Keratinocyte (primary cell): ENCODE measurements at places on chromosomes 11 and 22.

- no peak for DNase-seq
- H3K27me3 ChIP-seq, result no peaks in the 10 kb centered on the region
- H3K27ac ChIP-seq, result no peak overlapping the region
- peaks cover 4% of the 10 kb centered on the region for H3K4me1 ChIP-seq
- H3K36me3 ChIP-seq, result peaks cover 7% of the 10 kb centered on the region
These were observed 42.6 kb downstream of the USP47 start for GRCh38 chr11:11884351-11884750.

DNA sequence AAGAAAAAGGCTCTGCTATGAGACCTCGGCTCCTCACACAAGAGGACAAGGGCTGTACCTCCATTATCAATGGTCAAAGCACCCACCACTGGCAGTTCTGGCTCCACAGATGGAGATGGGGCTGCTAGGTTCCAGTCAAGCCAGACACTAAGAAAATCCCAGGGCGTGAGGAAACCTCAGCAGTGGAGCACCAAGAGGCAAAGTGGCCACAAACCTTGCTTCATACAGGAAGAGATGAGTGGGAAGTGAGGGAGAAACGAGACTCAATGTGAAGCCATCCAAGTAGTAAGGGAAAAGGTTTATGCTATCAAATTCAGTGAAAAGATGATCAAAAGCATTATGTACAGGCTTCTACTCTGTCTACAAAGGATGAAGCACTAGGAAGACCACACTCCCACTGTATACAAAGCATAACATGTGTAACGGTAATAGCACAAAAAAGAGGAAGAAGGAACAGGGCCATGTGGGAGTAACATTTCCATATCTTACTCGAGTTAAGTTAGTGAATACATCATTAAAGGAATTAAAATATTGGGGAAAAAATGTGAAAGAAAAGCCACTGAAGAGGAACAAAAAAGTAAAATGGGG is 27.0 kb downstream of the POLDIP3 start:
- H3K4me3 ChIP-seq, result no peak overlapping the region
- no peak overlapping the region for H3K27ac ChIP-seq
- no peaks in the 10 kb centered on the region for H3K4me1 ChIP-seq
- peaks cover 41% of the 10 kb centered on the region for H3K36me3 ChIP-seq

- H3K36me3 ChIP-seq, result no peaks in the 10 kb centered on the region
- DNase-seq, result no peak
- no peak overlapping the region for H3K4me3 ChIP-seq
- H3K27ac ChIP-seq, result no peak overlapping the region
- H3K27me3 ChIP-seq, result no peaks in the 10 kb centered on the region
These were observed 89.4 kb upstream of the DRD2 start for GRCh38 chr11:113564527-113565130.

DNA sequence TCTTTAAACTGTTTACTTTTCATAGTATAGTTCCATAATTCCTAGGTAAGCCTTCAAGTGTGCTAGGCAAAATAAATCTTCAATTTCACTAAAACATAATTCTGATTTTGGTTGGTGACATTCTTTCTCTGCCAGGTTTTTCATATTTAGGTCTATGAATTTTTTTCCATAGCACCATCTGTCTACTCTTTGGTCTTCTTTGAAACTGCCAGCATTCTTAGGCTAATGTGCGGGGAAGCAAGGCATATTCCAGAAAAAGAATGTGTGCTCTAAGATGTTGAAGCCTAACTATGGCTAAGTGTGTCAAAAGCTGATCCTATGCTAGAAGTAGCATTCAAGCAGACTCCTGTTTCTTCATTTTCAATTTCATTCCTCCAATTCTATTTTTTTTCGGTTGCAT is 213.9 kb upstream of the C11orf87 start:
- H3K27ac ChIP-seq, result no peak overlapping the region
- no peak for DNase-seq
- H3K27me3 ChIP-seq, result no peaks in the 10 kb centered on the region
- no peaks in the 10 kb centered on the region for H3K4me1 ChIP-seq
- H3K4me3 ChIP-seq, result no peak overlapping the region

GRCh38 chr11:46380340-46381047 is 975 bp upstream of the MDK start:
- no peak overlapping the region for H3K27ac ChIP-seq
- peaks cover 10% of the 10 kb centered on the region for H3K27me3 ChIP-seq
- no peak for DNase-seq
- peaks cover 7% of the 10 kb centered on the region for H3K4me1 ChIP-seq
- peak overlapping the region; percentile 48 for H3K4me3 ChIP-seq

GRCh38 chr11:88357323-88358039 is 19.9 kb upstream of the CTSC start:
- H3K4me3 ChIP-seq, result no peak overlapping the region
- no peak overlapping the region for H3K27ac ChIP-seq
- H3K36me3 ChIP-seq, result no peaks in the 10 kb centered on the region
- no peaks in the 10 kb centered on the region for H3K27me3 ChIP-seq
- DNase-seq, result no peak
- H3K4me1 ChIP-seq, result no peaks in the 10 kb centered on the region

DNA sequence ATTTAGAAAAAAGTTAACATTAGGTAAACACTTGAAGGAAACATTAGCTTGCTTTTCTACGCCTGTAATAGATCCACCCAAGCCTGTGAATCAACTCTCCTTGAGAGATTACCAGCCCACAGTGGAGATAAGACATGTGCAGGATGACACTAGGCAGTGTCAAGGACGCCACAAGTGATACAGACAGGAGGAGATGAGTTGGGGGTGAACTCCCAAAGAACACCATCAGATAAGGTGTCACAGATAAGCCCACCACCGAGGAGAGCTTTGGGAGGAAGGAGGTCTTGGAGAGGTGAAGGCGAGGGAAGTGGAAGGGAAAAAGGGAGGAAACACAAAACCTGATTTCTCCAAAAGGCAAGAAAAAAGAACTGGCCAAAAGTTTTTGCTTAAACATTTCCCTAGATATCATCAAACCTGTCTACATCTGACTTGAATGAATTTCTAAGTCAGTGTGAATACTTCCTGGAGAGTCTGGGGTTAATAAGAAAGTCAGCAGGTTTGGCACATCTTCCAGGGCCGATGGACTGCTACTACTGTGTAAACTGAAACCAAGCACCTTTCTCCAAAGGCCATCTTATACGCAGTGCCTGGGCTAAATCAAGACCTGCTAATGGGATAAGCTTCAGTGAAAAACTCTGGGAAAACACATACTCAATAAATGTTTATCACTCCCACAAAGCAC is 15.5 kb downstream of the CLTCL1 start:
- no peak for DNase-seq
- H3K4me3 ChIP-seq, result no peak overlapping the region
- H3K36me3 ChIP-seq, result peaks cover 10% of the 10 kb centered on the region
- no peak overlapping the region for H3K27ac ChIP-seq

DNA sequence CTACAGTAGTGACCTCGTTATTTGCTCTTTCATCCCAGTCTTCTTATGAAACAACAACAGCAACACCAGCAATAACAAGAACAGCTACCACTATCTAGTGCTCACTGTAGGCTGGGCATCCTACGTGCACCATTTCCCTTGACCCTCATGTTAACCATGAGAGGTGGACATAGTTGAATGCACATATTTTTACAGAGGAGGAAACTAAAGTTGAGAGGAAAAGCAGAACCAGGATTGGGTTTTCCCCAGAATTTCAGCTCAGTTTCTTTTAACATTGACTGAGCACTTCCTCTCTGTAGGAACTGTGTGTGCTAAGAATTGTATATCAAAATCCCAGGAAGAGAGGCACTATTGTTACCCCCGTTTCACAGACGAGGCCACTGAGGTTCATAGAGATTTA is 39.4 kb upstream of the TSPAN18 start:
- no peak for DNase-seq
- H3K27ac ChIP-seq, result no peak overlapping the region
- H3K36me3 ChIP-seq, result no peaks in the 10 kb centered on the region
- H3K4me1 ChIP-seq, result no peaks in the 10 kb centered on the region
- H3K4me3 ChIP-seq, result no peak overlapping the region

- H3K4me3 ChIP-seq, result no peak overlapping the region
- no peaks in the 10 kb centered on the region for H3K4me1 ChIP-seq
- H3K36me3 ChIP-seq, result no peaks in the 10 kb centered on the region
- no peaks in the 10 kb centered on the region for H3K27me3 ChIP-seq
These were observed 220.9 kb downstream of the PGR start for GRCh38 chr11:100908746-100909145.

- no peaks in the 10 kb centered on the region for H3K36me3 ChIP-seq
- H3K4me1 ChIP-seq, result peaks cover 13% of the 10 kb centered on the region
- H3K4me3 ChIP-seq, result no peak overlapping the region
- H3K27ac ChIP-seq, result no peak overlapping the region
- DNase-seq, result no peak
These were observed 6.8 kb upstream of the P2RY6 start for GRCh38 chr11:73265278-73265810.

DNA sequence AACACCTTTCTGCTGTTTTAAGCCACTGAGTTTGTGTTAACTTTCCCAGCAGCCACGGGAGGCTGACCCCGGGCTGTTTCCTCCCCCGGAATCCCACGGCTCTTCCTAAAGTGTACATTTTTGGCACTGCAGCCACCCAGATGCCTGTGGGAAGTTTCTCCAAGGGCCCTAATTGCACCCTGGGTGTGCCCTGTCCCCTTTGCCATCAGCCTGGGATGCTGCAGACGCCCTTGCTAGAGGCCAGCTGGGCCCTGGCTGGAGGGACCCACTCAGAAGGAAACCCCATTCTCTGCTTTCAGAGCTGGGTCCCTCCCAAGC is 883.3 kb downstream of the BRD1 start:
- no peak overlapping the region for H3K4me3 ChIP-seq
- H3K27me3 ChIP-seq, result no peaks in the 10 kb centered on the region
- H3K36me3 ChIP-seq, result no peaks in the 10 kb centered on the region
- H3K4me1 ChIP-seq, result no peaks in the 10 kb centered on the region
- no peak overlapping the region for H3K27ac ChIP-seq

DNA sequence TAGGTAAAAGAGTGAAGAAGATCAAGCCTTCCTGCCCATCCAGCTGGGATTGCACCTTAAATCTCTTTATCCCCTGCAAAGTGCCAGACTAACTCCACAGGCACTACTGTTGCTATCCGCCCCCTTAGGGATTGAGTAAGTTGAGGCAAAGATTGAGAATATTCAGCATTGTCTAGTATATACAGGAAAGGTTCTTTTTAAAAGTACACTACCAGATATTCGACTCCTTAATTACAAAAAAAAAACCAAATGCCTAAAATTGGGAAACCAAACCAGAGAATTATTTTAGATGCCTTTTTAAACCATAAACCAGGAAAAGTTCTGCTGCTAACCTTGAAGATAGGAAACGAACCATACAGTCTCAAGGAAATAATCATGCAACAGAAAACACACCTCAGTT is 11.5 kb downstream of the SERPIND1 start:
- H3K36me3 ChIP-seq, result peaks cover 17% of the 10 kb centered on the region
- no peaks in the 10 kb centered on the region for H3K4me1 ChIP-seq
- H3K4me3 ChIP-seq, result no peak overlapping the region
- no peak overlapping the region for H3K27ac ChIP-seq

- no peaks in the 10 kb centered on the region for H3K27me3 ChIP-seq
- no peak for DNase-seq
- no peak overlapping the region for H3K4me3 ChIP-seq
- no peaks in the 10 kb centered on the region for H3K36me3 ChIP-seq
These were observed 84.6 kb upstream of the ANO3 start for GRCh38 chr11:26247340-26247739.

DNA sequence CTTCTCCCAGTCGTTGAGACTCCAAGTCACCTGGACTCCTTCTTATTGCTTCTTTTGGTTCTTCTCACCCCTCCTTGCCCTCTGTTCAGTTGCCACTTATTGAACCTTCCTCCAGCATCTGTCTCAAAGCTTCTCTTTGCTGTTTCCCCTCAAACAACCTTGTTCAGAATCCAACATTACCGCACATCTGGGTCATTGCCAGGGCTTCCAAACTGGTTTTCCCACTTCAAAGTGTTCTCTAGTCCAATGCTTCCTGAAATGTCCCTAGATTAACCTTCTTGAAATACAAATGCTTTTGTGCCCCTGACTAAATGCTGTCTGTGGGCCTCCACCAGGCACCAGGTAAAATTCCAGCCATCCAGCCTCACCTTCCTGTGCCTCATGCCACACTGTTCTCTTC is 100.8 kb upstream of the TTC12 start:
- no peak for DNase-seq
- no peak overlapping the region for H3K4me3 ChIP-seq
- no peaks in the 10 kb centered on the region for H3K36me3 ChIP-seq
- no peak overlapping the region for H3K27ac ChIP-seq

DNA sequence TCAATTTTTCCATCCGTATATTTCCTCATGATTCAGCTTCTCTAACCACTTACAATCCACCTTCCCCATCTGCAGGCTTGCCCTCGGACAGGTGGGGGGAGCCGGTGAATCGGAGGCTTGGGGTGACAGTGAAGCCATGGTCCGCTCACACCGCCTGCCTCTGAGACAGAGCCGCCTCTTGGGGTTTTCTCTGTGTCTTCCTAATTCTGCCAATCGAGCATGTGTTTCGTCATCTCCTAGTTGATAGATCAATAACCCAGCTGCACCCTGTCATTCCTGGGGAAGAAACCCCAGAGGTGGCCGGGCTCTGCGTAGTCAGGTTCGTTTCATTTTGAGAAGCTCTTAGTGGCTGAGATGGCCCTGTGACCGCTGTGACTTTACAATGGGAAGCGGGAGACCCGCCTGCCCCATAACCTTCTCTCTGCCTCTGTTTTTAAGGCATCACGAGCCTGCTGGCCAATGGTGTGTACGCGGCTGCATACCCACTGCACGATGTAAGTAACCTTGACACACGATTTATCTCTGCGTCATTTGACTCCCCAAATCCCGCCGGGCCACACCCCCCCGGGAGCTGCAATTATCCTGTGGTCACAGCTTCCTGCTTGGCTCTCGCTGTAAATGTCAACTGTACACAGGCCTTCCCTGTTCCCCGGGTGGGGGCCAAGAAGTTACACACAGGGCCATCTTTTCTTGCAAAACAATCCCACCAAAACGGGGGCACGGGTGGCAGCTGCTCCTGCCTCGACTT is 33.3 kb downstream of the ANO1 start:
- H3K36me3 ChIP-seq, result peaks cover 10% of the 10 kb centered on the region
- H3K4me3 ChIP-seq, result no peak overlapping the region

- no peaks in the 10 kb centered on the region for H3K27me3 ChIP-seq
- H3K4me3 ChIP-seq, result no peak overlapping the region
- H3K36me3 ChIP-seq, result no peaks in the 10 kb centered on the region
- H3K4me1 ChIP-seq, result peaks cover 10% of the 10 kb centered on the region
These were observed 31.4 kb upstream of the APOL5 start for GRCh38 chr22:35686298-35686697.

- DNase-seq, result no peak
- no peaks in the 10 kb centered on the region for H3K4me1 ChIP-seq
- no peak overlapping the region for H3K27ac ChIP-seq
- H3K4me3 ChIP-seq, result no peak overlapping the region
- H3K27me3 ChIP-seq, result no peaks in the 10 kb centered on the region
These were observed 174.8 kb downstream of the NELL1 start for GRCh38 chr11:20844216-20844615.

GRCh38 chr11:123122852-123123251 is 60.9 kb upstream of the HSPA8 start:
- H3K36me3 ChIP-seq, result no peaks in the 10 kb centered on the region
- no peaks in the 10 kb centered on the region for H3K27me3 ChIP-seq
- peaks cover 4% of the 10 kb centered on the region for H3K4me1 ChIP-seq
- no peak overlapping the region for H3K27ac ChIP-seq
- H3K4me3 ChIP-seq, result no peak overlapping the region
- DNase-seq, result no peak

- peaks cover 42% of the 10 kb centered on the region for H3K27me3 ChIP-seq
- H3K4me1 ChIP-seq, result no peaks in the 10 kb centered on the region
- H3K27ac ChIP-seq, result no peak overlapping the region
- H3K4me3 ChIP-seq, result no peak overlapping the region
These were observed 73.1 kb downstream of the CDKN1C start for GRCh38 chr11:2812371-2812991.

GRCh38 chr22:26399289-26399688 is 29.8 kb upstream of the ASPHD2 start:
- no peak overlapping the region for H3K27ac ChIP-seq
- no peak for DNase-seq
